Stimulated activated naive CD8-positive, alpha-beta T cell treated with anti-CD3 and anti-CD28 coated beads, Interleukin-15, amount 100 ng/mL, for 72 hours (primary cell): ENCODE measurements at places on chromosomes 4 and X.
A peak's percentile ranks its signal among the peaks of the same experiment; 100 is the strongest.

DNA sequence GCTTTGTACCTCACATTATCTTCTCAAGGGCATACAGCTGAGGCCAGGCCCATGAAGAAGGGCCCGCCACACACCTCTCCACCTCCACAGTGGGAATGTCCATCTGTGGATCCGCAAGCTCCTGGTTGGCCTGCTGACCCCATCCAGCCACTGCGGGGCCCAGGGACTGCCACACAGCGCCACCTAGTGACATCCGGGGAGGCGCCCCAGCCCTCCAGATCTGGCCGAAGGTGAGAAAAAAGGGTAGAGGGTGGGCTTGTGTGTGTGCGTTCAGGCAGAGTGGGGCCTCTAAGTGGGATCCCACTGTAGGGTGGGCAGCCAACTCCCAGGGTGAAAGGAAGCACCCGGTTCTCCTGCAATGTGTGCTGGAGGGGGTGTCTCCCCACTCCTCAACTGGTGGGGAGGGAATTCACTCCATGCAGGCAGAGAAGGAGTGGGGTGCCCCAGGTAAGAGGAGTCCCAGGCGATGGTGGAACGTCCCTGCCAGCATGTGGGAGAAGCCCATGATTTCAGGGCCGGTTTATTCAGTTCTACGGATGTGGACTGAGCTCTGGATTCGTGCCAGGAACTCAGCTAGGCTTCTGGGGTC is 117.3 kb downstream of the ENPP6 start:
- DNase-seq, result peak; percentile 28

- DNase-seq, result no peak
Observed at GRCh38 chr4:124523816-124524215, 188.7 kb downstream of the ANKRD50 start.

- DNase-seq, result no peak
Observed at GRCh38 chr4:94372228-94372978, 29.8 kb upstream of the HPGDS start.

GRCh38 chrX:119036107-119037029 is 36.4 kb upstream of the CT47C1 start:
- no peak for DNase-seq

- DNase-seq, result no peak
Observed at GRCh38 chr4:126869967-126870366, 762.8 kb upstream of the INTU start.

- no peak for DNase-seq
Observed at GRCh38 chrX:100905620-100906019, 23.1 kb downstream of the XKRX start.

GRCh38 chrX:67779099-67779498 is 235.3 kb downstream of the AR start:
- DNase-seq, result no peak

DNA sequence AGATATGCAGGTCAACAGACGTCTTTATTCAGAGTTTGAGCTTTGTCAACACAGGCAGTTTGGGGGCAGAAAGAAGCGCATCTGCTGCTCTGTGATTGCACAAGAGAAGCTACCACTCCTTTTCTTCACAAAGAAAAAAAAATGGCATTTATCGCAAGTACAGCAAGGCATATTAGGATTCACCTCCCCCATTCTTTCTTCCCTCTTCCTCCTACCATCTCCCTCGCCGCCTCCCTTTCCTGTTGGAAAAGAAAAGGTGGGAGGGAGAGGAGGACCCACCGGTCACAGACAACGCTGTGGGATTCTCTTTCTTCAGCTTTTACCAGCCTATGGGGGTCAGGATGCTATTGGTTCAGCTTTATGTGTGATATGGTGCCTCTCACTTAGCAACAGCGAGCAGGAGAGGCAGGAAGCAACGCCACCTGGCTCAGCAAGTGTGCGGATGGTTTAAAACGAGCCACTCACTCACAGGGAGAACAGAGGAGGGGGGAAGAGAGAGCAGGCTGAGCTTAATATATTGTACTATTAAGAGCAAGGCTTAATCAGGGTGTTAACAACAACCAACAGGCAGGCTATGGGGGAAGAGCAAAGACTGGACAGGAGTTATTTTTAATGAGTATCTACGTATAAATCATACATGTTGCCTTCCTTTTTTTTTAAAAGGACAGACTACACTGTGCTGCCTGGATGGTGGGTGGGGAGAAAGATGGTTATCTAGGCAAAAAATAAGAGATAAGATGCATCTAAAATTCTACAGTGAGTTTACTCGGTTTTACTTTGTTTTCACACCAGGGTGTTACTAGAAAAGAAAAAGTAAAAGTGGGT is 104.7 kb downstream of the MAML3 start:
- DNase-seq, result peak; percentile 61

GRCh38 chr4:20687864-20688263 is 12.4 kb upstream of the PACRGL start:
- DNase-seq, result no peak

DNA sequence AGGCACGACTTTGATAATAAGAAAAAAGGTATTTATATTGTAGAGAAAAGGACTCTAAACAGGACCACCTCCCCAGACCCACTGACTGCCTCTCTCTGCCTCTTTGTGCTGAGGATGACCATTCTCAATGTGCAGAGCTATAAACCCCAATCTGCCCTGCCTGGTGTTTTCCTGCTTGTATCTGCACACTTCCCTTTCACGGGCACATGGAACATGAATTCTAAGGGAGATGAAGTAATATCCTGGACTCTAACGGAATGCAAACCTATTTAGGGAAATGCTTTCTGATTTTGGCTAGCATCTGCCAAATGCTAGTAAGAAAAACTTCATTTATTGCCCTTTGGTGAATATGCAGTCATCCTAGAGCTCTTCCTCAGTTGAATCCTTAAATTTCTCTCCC is 2.4 kb downstream of the DIPK2B start:
- DNase-seq, result no peak

GRCh38 chr4:138216272-138216867 is 25.8 kb downstream of the SLC7A11 start:
- no peak for DNase-seq

DNA sequence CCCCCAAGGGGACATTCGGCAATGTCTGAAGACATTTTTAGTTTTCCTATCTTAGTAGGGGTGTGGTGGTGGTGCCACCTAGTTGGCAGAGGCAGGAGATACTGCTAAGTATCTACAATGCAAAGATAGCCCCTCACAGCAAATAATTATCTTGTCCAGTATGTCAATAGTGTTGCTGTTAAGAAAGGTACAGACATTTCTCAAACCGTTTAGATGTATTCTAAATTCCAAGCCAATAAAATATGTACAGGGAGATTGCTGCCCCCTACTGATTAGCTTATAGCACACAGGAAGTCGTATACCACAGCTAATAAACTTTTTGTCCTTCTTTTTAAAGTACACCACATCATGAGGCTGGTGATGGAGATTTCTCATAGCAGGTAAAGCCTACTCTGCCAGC is 260.5 kb downstream of the TMA16 start:
- no peak for DNase-seq

DNA sequence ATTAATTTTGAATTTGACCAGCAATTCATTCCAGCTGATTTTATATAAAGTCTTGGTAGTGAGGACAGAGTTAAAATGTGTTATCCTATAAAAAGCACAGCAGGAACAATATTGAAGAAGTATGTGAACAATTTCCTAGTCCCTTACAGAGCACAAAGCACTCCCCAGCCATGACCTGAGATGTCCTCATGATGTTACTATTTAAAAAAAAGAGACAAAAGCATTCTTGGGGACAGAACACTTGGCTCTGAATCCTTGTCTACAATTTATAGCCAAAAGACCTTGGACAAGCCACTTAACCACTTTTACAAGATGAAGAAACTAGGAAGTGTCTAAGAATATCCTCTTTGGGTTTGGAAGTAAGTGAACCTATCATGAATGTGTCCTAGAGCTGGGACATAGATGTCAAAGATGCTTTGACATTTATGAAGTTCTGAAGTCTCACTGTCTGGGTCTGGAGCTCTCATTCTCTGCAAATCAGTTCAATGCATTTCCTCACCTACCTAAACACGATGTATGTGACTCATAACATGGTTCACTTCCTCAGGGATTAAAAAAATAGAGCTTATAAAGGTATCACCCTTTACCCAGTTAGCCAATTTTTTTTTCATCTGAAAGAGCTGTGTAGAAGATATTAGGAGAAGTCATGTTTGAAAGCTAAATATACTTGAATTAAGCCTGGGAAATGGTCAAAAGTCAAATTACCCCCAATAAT is 61.4 kb downstream of the IGFBP7 start:
- DNase-seq, result no peak

DNA sequence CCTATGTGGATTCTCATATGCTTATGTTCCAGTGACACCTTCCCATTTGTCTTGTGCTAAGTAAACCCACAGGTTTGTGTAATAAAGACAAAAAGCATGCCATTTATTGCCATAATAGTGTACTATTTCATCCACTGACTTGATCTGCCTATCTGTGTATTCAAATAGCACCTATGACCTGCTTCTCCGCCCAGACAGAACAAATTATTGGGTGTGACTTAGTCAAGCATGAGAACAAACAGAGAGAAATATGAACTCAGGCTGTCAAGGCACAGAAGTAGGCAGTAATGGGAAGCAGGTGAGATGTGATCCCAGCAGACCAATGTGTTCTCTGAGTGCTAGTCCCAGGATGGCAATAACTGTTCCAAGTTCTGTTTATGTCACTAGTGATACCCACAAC is 25.4 kb downstream of the ELOVL6 start:
- no peak for DNase-seq

DNA sequence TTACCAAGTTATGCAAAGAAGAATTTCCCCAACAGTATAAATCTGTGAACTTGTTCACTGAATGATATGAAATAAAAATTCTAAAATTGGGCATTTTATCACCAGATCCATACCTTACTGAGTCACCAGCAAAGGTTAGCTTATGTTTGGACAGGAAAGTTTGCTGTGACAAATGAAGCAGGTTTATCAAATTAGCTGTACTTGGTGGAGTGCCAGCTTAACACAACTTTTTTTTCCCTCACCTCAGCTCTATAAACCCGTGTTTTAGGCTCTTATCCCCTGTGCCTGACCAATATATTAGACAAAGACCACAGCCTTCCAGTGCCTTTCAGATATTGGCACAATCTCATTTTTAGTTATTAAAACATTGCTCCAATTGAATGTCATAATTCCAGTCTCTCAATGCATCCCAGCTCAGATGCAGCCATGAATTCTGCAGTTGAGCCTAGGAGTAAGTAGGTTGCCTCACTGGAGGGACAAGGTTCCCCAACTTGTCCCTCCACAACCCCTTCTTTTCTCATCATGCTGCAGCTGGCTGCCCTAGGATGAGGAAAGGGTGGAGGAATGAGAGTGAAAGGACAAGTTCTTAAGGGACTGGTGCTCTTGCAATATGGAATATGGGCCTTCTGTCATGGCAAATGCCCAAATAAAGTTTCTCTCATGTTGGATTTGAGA is 27.0 kb upstream of the PDGFC start:
- DNase-seq, result no peak

DNA sequence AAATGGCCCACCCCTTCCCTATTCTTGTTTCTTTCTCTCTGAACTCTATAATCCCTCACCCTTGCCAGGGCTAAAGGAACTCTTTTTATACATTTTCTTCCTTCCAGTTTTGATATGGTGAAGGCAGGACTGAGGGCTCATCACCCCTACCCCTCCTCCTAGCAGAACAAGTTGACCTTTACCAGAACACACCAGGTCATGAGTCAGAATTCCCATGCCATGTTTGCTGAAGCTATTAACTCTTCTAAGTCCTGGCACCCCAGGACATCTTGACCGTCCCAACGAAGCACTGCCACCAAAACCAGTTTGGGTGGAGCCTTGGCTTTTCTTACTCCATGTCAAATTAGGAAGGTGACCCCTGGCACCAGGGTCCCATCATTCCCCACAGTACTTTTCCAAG is 57.5 kb upstream of the DYNLT3 start:
- no peak for DNase-seq

GRCh38 chr4:75344915-75345314 is 169.3 kb downstream of the RCHY1 start:
- no peak for DNase-seq

GRCh38 chrX:135424469-135424868 is 2.7 kb downstream of the SMIM10L2A start:
- DNase-seq, result no peak

- DNase-seq, result no peak
Observed at GRCh38 chr4:84932462-84932861, 34.0 kb downstream of the WDFY3 start.

- DNase-seq, result no peak
Observed at GRCh38 chr4:58809366-58809765, 1699.2 kb upstream of the IGFBP7 start.

DNA sequence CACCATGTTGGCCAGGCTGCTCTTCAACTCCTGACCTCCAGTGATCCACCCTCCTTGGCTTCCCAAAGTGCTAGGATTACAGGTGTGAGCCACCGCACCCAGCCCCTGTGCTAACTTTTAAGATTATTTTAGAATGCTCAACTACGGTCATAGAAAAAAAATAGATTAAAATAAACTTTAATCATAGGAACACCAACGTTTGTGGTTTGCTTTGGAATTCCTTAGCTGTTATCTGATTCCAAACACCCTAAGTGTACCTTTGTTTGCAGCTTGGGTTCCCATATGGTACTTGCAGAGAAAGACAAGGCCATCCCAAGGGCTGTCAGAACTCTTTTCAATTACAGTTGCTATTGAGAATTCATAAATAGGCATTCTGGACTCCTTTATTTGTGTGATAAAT is 90.1 kb upstream of the EFHC2 start:
- DNase-seq, result no peak

DNA sequence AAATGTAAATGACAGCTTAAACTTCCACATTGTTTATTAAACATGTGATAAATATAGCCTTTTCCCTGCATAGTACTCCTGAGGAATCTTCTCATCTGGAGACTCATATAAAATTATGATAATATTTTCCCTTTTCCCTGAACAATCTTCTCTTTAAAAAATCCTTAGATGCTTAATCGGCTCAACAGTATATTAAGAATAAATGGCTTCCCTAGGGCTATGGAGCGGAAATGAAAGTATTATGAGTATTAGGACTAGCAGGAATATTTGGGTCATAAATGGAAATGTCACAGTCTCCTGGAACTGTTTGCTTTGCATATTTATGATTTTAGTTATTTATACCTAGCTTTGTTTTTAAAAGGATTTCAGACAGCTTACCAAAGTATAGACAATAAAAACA is 200.7 kb upstream of the PDE5A start:
- DNase-seq, result no peak

DNA sequence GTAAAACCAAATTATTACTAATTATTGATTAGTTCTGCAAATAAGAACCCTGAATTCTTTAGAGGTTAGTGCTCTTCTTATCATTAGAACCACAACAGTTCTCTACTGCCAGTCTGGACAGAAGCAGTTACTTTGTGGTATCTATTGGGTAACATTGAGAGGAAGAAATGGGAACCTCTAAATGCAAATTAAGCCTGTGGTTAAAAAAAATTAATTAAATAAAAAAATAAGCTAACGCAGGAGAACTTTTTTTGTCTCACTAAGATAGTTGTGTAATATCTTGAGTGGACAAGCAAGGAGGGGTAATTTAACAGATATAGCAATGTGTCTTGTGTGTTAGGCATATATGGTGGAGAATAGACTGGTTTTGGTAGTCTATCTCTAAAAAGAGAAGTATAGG is 32.9 kb upstream of the TET2 start:
- DNase-seq, result no peak
